ENCODE measurements at places on chromosomes 1 and 21.

GRCh38 chr1:19765623-19766022 lies 34.1 kb downstream of the TMCO4 start:
- peaks cover 18% of the 10 kb centered on the region for H3K4me1 ChIP-seq
- no peaks in the 10 kb centered on the region for H3K27me3 ChIP-seq
- H3K36me3 ChIP-seq: no peaks in the 10 kb centered on the region

GRCh38 chr1:93704052-93704451 lies 22.4 kb upstream of the BCAR3 start:
- no peak overlapping the region for H3K27ac ChIP-seq
- no peak for DNase-seq
- H3K36me3 ChIP-seq: no peaks in the 10 kb centered on the region
- H3K4me1 ChIP-seq: peaks cover 34% of the 10 kb centered on the region
- peaks cover 9% of the 10 kb centered on the region for H3K27me3 ChIP-seq
- H3K4me3 ChIP-seq: no peak overlapping the region

DNA sequence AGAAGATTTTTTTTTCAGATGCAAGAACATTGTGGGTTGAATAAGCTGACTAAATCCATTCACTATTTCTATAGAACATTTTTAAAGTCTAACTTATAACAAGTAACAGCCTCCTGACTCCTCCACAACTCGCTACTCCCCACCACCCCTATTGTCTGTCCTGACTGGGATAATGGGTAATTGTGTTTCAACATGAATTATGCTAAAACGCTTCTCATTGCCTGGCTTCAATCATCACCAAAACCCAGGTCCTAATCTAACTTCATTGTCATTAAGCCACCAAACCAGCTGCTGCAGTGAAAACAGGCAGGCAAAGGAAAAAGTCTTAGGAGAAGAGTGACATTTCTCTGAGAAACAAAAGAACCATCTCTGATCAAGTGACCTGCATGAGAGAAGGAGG lies 30.0 kb downstream of the TNR start:
- no peak for DNase-seq
- H3K36me3 ChIP-seq: no peaks in the 10 kb centered on the region
- H3K27me3 ChIP-seq: peaks cover 5% of the 10 kb centered on the region
- H3K4me3 ChIP-seq: no peak overlapping the region
- no peak overlapping the region for H3K27ac ChIP-seq

GRCh38 chr1:204128464-204128963 lies 23.3 kb downstream of the ETNK2 start:
- H3K4me1 ChIP-seq: peaks cover 13% of the 10 kb centered on the region
- H3K36me3 ChIP-seq: no peaks in the 10 kb centered on the region
- peak overlapping the region; percentile 22 for H3K4me3 ChIP-seq
- no peaks in the 10 kb centered on the region for H3K27me3 ChIP-seq
- no peak overlapping the region for H3K27ac ChIP-seq

DNA sequence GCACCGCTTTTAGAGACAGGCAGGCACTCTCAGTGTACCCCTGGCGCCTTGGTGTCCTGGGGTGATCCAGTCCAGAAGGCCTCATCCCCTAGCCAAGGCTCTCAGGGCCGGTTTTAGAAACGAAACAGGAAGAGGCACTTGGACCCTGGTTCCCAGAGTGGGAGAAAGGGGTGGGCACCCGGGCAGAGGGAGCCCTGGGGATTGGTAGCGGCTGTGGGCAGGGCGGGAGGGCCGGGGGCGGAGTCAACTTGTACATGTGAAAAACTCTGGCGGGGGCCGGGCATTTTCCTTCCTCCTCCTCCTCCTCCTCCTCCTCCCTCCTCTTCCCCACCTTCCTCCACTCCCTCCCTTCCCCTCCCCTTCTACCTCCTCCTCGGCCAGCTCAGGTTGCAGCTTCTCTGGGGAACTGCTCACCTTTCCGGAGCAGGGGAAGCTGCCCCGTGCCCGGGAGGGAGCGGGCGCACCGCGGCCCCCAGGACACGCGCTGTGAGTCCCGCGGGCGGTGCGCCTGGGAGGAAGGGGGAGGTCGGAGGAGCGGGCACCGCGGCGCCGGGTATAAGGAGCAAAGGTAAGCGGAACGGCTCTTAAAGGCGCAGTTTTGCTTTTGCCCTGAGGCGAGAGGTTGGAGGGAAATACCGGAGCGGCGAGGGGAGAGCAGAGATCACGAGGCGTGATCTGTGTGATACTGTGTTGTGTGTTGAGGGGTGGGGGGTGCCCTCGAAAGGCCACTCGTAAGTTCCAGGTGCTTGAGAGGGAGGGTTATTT lies at the start of gene CDK18:
Gene CDK18 (plus strand): TSS at position 359 of the 765 bp plus-strand sequence. CDS start 18,499 bp downstream, outside the sequence.
- H3K27me3 ChIP-seq: peaks cover 10% of the 10 kb centered on the region
- H3K4me1 ChIP-seq: peaks cover 5% of the 10 kb centered on the region
- H3K36me3 ChIP-seq: no peaks in the 10 kb centered on the region
- DNase-seq: peak; percentile 52
- no peak within 1 kb of the TSS for H3K27ac ChIP-seq
- peak within 1 kb of the TSS; percentile 78 for H3K4me3 ChIP-seq

GRCh38 chr1:1779691-1780597 lies 1.7 kb upstream of the NADK start:
- H3K4me3 ChIP-seq: peak overlapping the region; percentile 76
- peak; percentile 72 for DNase-seq
- H3K27ac ChIP-seq: peak overlapping the region; percentile 94
- H3K36me3 ChIP-seq: peaks cover 3% of the 10 kb centered on the region
- peaks cover 66% of the 10 kb centered on the region for H3K4me1 ChIP-seq
- no peaks in the 10 kb centered on the region for H3K27me3 ChIP-seq

GRCh38 chr1:1021010-1021919 lies 1.3 kb downstream of the AGRN start:
- peaks cover 12% of the 10 kb centered on the region for H3K4me1 ChIP-seq
- DNase-seq: no peak
- no peak overlapping the region for H3K27ac ChIP-seq
- H3K36me3 ChIP-seq: peaks cover 3% of the 10 kb centered on the region

GRCh38 chr1:200968469-200969410 lies 54.8 kb downstream of the KIF21B start:
- no peak overlapping the region for H3K4me3 ChIP-seq
- no peak overlapping the region for H3K27ac ChIP-seq
- peaks cover 3% of the 10 kb centered on the region for H3K36me3 ChIP-seq
- DNase-seq: no peak

DNA sequence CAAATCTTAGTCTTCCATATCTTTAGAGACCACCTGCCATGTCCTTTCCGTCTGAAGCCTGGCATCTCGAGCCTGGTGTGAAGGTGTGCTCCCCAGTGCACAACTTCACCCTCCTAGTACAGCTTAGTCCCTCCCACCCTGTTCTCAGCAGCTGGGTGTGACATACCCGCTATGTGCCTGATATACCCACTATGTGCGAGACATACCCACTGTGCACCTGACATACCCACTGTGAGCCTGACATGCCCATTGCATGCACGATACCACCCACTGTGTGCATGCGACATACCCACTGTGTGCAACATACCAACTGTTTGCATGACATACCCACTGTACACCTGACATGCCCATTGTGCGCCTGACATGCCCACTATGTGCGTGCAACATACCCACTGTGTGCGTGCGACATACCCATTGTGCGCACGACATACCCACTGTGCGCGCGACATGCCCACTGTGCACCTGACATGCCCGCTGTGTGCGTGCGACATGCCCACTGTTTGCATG lies 3.0 kb upstream of the RRP1 start:
- peaks cover 1% of the 10 kb centered on the region for H3K36me3 ChIP-seq
- peaks cover 47% of the 10 kb centered on the region for H3K4me1 ChIP-seq

- no peaks in the 10 kb centered on the region for H3K27me3 ChIP-seq
- H3K27ac ChIP-seq: peak overlapping the region; percentile 91
- peaks cover 35% of the 10 kb centered on the region for H3K4me1 ChIP-seq
Measured at GRCh38 chr21:29195981-29196669, 65.7 kb downstream of the MAP3K7CL start.

DNA sequence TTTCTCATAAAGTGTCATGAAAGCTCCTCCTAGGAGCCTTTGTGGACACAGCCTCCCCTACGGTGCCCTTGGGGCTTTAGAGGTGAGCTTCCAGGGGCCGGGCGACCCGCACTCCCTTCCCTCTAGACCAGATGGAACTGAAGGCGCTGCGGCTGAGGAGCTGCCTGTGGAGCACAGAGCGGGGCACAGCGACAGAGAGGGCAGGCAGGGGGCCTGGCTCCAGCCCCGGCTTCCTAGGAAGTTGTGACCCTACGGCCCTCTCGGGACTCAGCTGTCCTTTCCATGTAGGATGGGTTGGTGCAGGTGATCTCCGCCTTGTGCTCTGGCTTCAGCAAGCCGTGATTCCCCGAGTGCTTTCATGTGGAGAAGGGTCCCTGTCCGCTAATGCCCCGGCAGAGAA lies 23.6 kb upstream of the NEK2 start:
- no peaks in the 10 kb centered on the region for H3K36me3 ChIP-seq
- DNase-seq: no peak
- peaks cover 27% of the 10 kb centered on the region for H3K4me1 ChIP-seq

DNA sequence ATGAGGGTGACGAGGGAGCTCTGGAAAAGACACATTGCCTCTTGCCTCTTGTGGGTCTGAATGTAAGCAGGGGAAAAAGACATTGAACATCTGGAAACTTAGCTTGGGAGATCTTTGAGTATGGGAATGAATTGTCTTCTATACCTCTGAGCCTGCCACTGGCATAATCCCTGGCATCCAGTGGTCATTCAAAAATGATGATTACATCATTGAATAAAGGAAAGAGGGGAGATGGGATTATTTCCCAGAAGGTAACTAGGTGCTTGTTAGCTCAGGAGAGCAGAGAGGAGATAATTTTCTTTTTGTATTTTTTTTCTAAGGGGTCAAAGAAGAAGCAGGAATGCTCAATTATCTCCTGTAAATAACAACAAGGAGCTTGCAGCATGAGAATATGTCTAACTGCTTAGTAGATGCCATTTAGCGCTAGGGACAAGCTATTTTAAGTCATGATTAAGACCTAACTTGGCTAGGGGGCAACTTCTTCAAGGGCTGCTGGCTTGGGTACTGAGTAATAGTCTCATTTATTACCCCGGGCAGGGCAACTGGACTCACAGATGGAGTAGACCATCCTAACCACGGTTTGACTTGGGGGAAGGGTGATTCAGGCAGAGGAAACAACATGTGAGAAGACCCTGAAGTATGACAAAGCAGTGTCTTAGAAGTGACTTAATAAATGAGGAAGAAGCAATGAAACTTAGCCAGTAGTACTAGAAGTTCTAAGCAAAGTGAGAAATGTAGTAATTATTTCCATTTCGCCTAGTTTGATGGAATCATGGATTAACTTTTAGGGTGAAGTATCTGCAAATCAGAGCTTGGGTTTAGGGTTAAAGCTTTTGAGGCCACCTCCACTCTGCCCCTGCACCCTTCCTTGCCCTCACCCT lies 11.0 kb upstream of the XCL2 start:
- H3K4me1 ChIP-seq: peaks cover 43% of the 10 kb centered on the region
- no peaks in the 10 kb centered on the region for H3K36me3 ChIP-seq
- peak overlapping the region; percentile 59 for H3K4me3 ChIP-seq
- H3K27me3 ChIP-seq: no peaks in the 10 kb centered on the region

- no peak overlapping the region for H3K4me3 ChIP-seq
- H3K36me3 ChIP-seq: peaks cover 2% of the 10 kb centered on the region
Measured at GRCh38 chr1:109980324-109981003, 4.1 kb upstream of the AHCYL1 start.

DNA sequence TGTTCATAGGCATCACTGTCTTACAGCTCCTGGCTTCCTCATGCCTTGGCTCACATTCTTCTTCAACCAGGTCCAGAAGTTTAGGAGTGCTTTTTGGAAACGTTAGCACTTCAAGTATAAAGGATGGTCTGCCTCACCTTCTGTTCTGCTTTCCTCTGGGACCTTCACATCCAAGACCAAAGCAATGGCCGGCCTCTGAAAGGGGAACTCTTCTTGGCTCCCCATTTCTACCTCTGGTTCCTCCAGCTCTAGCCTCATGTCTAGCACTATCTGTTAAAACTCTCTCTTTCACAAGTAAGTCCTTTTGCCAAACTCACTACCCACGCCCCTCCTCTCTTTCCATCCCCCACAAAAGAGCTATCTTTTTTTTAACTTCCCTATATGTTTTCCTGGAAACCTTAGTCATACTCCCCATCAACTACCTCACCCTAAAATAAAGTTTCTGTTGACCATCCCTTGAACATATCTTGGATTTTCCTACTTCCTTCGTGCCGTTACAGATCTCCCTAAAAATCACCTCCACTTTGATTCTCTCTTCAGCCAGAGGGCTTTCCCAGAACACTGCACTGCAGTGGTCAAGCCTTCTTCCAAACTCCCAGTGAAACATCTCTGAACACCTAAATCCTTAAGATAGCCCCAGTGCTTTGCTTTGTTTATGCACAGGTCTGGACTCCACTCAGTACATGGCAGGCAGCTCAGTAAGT lies 7.9 kb downstream of the SORT1 start:
- H3K36me3 ChIP-seq: no peaks in the 10 kb centered on the region
- no peak overlapping the region for H3K27ac ChIP-seq
- H3K27me3 ChIP-seq: peaks cover 46% of the 10 kb centered on the region
- no peak overlapping the region for H3K4me3 ChIP-seq

DNA sequence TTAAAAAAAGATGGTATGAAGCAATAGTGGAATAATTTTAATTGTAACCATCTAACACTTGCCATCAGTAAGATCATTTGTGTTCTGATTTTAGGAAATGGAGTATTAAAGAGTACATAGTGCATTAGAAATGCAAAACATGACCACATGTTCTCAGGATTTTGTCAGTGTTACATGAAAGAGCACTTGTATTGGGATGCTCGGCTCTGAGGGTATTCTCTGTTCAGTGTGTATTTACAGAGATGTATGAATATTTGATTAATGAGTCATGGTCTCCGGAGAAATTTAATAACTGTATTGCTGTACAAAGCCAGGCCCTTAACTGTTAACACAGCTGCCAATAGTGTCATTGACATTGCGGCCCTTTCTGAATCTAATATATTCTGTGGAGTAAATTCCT lies 91.7 kb downstream of the ATG4C start:
- H3K36me3 ChIP-seq: no peaks in the 10 kb centered on the region
- no peak overlapping the region for H3K4me3 ChIP-seq
- no peaks in the 10 kb centered on the region for H3K4me1 ChIP-seq
- peaks cover 5% of the 10 kb centered on the region for H3K27me3 ChIP-seq
- DNase-seq: no peak
- H3K27ac ChIP-seq: no peak overlapping the region

Measured in activated T-cell treated with anti-CD3 and anti-CD28 coated beads, Interleukin-2, amount 50 U/mL, for 72 hours (primary cell).